CD4-positive, alpha-beta T cell treated with Interleukin-6 for 4 hours (primary cell): ENCODE measurements at places on chromosomes 4 and X.

DNA sequence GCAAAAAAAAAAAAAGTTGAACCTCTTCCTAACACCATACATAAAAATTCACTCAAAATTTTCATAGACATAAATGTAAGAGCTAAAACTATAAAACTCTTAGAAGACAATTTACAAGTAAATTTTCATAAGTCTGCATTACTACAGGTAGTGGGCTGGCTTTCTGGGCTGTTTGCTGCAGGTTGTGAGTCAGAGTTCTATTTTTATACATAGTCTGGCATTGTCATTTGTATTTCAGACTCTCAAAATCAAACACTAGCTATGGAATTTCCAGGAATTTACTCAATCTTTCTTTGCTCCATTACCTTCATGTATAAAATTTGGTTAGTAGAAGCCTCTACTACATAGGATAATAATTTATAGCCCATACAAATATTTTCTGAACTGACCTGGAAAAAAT, 227.2 kb downstream of the COX18 start:
- no peak for DNase-seq

DNA sequence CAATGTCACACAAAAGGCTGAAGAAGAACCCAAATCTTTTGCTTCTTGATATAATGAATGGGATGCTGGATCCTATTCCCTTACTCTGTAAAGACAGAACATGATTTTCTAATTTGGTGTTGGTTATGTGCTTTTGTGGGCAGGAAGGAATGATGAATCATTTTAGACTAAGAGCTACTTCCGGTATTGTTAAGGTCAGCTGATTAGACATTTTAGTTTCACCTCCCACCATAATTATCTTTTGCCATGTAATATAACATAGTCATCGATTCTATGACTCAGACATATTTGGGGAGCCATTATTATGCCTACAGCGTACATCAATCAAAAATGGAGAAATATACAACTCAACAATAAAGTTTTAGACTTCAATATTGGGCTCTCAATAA, 265.3 kb downstream of the ZNF674 start:
- DNase-seq, result no peak

DNA sequence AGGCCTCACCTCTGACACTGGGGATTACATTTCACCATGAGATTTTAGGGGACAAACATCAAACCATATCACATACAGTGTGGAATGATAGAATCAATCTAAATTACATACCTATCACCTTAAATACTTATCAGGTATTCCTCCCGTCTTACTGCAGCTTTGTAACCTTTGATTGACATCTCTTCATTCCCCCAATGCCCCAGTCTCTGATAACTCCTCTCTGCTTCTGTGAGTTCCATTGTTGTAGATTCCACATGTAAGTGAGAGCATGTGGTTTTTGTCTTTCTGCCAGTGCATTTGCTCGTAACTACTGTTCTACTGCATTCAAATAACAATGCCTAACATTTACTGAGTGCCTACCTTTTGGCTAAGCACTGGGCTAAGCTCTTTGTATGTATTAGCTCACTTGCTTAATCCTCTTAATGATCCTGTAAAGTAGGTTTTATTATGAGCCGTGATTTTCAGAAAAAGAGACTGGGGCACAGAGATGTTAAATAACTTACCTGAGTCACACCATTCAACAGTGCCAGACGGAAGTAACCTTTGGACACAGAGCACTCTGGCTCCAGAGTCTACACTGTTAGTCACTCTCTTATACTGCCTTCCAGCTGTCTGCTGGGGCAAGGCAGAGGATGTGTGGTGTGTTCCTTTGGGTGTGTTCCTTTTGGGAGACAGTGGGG, 63.7 kb upstream of the ESX1 start:
- no peak for DNase-seq

- no peak for DNase-seq
Measured at GRCh38 chr4:185429660-185430059, 3.9 kb upstream of the UFSP2 start.

GRCh38 chrX:151363316-151363715, 33.7 kb upstream of the VMA21 start:
- DNase-seq, result no peak

GRCh38 chr4:169593050-169593560, 19.3 kb downstream of the NEK1 start:
- no peak for DNase-seq

GRCh38 chr4:73764513-73764912, 24.1 kb downstream of the CXCL8 start:
- DNase-seq, result no peak
